ENCODE measurements at places on chromosomes 13 and 19.

DNA sequence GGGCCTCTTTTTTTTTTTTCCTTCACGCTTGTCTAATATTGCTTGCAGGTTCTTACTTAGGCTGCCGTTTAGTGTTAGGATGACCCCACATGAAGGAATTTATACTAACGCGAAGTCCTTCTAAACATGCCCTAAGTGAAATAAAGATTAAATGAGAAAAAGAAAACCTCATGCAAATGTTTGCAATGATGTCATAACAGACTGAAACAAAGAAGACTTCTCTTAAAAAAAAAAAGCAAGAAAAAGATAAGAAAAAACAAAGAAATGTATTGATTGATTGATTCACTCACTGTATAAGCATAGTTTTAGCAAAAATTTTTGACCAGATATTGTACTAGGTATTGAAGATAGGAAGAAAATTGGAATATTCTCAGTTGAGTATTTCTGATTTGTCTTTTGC lies 418.2 kb downstream of the IRS2 start:
- no peak for DNase-seq

DNA sequence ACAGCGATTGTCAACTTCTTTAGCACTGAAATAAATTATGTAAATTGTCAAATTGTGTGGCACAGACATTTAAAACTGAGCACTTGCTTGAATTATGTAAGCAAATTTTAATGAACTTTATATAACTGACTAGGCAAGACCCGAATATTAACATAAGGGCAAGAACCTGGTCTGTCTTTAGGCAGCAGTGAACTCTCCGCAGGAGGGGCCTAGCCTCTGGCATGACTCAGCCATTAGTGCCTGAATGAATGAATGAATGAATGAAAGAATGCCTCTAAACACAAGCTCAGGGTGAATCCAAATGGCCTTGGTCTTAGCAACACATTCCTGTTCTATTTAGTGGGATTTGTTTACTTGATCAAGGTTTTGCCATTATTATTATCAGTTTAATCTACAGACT lies 654.7 kb upstream of the ARGLU1 start:
- DNase-seq, result no peak

DNA sequence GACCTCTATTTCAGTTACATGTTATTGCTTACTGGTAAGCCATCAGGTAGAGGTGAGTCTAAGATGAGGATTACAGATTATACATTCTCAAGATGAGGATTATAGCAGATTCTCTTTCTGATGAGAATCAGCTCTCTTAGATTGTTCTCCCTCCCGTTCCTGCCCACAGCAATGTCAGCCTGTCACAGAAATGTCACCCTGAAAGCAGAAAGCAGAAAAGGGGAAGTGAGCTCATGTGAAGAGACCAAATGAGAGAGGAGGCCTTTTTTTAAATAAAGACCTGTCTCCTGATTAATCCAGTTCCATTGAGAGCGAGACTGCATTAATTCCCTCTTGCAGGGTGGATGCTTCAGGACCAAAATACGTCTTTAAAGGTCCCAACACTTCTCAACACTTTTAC lies 445.6 kb downstream of the KCTD12 start:
- no peak for DNase-seq

DNA sequence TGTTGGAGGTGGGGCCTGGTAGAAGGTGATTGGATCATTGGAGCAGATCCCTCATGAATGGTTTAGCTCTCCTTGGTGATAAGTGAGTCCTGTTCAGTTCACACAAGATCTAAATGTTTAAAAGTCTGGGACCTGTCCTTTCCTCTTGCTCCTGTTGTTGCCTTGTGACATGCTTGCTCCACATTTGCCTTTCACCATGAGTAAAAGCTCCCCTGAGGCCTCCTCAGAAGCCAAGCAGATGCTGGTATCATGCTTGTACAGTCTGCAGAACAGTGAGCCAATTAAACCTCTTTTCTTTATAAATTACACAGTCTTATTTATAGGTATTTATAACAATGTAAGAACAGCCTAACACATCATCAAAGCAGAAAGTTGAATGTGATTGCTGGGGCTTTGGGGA lies 24.2 kb upstream of the RFC3 start:
- DNase-seq, result no peak

- DNase-seq, result no peak
These were observed 8.4 kb downstream of the WIZ start for GRCh38 chr19:15441317-15441716.

DNA sequence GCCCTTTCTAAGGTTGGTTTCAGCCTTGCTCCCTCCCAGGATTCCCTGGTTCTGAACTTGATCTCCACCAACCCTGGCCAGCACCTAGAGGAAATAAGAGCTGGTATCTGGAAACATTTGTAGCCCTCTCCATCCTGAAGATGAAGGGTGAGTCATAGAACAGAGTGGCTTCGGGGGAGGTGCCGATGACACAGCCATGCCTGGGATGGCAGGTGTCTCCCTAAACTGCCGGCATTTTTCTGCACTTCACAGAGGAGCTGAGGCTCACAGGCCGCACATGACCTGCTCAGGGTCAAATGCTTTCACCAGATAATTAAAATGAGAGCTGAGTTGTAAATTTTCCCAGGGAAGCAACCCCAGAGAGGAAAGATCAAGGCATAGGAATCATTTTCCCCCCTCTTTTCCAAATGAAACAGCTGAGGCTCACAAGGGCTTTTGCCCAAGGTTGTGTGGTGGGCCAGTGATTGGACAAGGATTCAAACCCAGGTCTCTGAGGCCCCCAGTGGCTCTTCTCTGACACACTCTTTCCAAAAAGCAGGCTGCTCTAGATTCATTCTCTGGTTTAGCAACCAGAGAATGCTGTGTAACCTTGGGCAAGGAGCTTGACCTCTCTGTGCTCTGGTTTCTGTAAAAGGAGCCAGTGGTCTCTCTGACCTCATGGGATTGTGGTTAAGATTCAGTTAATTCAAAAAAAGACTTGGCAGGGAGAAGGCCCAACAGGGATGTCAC lies 1.2 kb upstream of the SLC25A42 start:
- peak; percentile 58 for DNase-seq

DNA sequence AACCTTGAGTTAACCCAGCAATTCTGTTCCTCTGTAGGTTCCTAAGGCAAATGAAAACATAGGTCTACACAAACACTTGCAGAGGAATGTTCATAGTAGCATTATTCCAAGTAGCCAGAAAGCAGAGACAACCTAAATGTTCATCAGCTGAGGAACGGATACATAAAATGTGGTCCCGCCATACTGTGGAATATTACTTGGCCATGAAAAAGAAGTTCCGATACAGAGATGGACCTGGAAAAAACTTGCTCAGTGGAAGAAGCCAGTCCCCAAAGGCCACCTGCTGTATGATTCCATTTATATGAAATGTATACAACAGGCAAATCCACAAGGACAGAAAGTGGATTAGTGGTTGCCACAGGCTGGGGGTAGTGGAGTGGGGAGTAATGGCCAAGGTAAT lies 53.0 kb downstream of the ARHGEF18 start:
- no peak for DNase-seq

DNA sequence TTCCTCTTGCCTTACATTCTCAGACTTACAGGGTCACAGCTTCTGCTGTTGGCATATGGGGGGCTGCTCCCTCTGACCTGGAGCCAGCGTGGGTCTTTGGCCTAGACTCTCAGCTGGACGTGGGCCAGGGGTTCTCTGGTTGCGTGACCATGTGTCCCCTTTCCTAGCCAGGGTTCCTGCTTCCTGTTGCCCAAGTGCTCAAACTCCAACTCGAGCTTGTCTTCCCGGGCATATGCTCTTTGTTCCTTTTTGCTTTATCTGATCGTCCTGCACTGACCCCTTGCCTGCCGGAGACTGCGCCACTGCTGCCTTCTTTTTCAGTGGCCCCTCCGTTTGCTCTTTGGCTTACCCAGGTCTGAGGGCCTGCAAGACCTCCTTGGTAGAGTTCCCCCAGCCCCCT lies 25.3 kb upstream of the GPR183 start:
- DNase-seq, result no peak

GRCh38 chr13:48000559-48001113 lies 437 bp downstream of the SUCLA2 start:
- DNase-seq, result no peak

- peak; percentile 20 for DNase-seq
These were observed 5.1 kb downstream of the NOTCH3 start for GRCh38 chr19:15195371-15196334.

DNA sequence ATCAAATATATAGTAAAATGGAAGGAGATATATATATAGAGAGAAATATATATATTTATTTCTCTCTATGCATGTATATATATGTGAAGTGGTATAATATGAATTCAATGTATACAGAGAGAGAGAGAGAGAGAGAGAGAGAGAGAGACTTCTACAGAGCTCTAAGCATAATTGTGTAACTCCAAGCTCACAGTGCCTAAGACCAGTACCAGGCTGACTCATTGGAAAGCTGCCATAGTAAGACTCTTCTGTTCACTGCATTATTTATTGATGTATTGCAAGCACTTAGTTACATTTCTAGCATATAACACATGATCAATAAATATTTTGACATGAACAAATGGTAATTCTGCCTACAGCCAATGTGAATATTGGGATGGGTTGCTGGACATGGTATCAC lies 1734.7 kb downstream of the SLITRK1 start:
- peak; percentile 86 for DNase-seq

GRCh38 chr13:84208246-84208910 lies 326.1 kb upstream of the SLITRK1 start:
- DNase-seq, result no peak

DNA sequence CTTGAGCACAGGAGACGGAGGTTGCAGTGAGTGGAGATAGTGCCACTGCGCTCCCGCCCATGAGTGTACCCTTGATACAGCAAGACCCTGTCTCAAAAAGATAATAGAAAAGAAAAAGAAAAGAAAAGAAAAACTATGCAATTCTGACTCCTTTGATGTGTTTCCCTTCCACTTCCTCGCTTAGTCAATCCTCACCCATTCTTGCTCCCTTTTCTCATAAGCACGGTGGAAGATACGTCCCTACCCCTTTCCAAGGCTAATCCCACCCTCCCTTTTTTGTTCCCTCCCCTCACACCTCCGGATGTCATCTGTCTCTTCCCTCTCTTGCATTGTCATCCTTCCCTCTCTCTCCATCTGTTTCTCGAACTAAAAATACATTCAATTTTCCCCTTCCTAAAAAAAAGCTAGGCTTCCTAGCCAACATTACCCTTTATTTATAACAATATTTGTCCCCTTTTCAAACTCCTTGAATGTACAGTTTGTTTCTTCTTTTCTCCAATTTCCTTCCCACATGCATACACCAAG lies 40.5 kb upstream of the ITM2B start:
- DNase-seq, result no peak
